ENCODE measurements at places on chromosomes 4 and X.

DNA sequence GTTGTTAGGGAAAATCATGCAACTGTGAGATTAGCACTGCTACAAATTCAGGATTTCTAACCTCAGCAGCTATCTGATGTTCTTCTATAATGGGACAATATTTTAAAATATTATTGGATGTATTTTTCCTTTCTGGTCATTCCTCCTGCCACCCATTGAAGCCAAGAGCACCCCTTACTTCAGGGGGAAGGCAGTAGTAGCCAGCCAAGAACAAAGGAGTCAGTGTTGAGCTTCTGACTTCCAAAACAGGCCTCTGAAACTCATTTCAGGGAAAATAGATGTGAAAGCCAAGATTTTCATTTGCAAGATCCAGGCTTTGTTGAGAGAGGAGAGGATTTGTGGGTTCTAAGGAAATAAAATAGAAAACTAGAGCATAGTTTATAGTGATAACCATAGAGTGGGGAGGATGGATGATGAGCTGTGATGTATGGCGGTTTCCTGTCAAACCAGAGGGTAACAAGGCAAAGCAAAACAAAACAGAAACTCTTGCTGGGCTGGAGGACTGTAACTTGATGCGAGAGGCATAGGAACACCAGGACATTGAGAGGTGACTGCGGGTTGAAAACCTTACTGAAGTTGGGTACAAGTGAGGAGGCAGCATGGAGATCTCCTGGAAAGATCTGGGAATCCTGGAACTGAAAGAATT, 173.7 kb upstream of the LEF1 start:
- DNase-seq, result no peak

DNA sequence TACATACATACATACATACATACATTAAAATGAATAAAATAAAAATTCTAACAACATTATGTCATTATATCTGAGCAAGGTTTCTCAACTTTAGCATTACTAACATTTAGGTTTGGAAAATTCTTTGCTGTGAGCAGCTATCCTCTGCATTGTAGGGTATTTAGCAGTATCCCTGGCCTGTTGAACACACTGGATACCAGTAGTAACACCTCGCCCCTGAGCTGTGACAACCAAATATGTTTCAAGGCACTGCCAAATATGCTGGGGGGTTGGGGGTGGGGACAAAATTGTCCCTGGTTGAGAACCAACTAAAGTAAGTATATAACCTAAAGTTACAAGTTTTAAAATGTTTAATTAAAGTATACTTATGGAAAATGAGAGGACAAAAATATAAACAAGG, 860.9 kb upstream of the FTHL17 start:
- no peak for DNase-seq

- no peak for DNase-seq
Observed at GRCh38 chr4:142917678-142918077, 71.6 kb upstream of the INPP4B start.

GRCh38 chr4:141301216-141301615, 80.5 kb downstream of the ZNF330 start:
- DNase-seq, result no peak

- no peak for DNase-seq
Observed at GRCh38 chr4:142840516-142841123, 5.5 kb downstream of the INPP4B start.

GRCh38 chrX:138082251-138082650, 516.3 kb downstream of the ZIC3 start:
- no peak for DNase-seq

DNA sequence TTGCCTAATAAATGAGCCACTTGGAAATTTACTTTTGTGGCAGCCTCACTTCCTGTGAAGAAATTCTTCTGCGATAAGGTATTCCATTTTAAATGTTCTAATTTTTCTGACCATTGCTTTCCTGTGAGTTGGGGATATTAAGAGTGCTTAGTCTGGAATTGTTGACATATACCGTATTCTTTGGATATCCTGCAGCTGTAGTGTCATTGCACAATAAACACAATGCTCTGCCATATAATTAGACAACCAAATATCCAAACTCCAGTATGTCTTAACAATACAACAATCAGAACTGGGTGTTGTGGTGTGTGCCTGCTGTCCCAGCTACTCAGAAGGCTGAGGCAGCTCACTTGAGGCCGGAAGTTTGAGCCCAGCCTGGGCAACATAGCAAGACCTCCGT, 99.4 kb downstream of the LUZP4 start:
- DNase-seq, result no peak

DNA sequence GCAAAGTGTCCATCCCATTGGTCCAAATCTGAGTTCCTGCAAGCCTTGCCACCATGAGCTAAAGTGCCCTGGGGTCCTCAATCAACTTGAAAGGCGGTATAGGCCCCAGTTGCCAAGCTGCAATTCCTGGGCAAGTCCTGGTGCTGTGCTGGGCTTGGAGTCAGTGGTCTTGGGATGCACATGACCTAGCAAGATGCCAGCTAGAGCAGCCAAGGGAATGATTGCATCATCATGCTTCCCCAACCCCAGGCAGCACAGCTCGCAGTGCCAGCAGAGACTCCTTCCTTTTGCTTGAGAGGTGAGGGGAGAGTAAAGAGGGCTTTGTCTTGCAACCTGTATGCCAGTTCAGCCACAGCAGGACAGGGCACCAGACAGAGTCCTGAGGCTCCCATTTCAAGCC, 50.5 kb downstream of the KCNIP4 start:
- DNase-seq, result no peak

DNA sequence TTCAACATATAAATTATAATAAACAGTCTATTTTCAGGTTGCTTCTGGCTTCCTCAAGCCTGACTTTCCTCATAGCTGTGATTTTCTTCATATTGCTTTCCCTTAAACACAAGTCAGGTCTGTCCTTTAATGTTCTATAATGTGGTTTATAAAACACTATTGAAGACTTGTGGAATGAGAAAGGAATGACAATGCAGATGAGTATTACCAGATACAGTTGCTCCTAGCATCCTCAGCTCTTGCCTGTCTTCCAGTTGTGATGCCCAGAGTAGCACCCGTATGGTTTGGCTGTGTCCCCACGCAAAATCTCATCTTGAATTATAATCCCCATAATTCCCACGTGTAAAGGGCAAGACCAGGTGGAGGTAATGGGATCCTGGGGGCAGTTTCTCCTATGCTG, 265.7 kb upstream of the BOD1L1 start:
- no peak for DNase-seq

DNA sequence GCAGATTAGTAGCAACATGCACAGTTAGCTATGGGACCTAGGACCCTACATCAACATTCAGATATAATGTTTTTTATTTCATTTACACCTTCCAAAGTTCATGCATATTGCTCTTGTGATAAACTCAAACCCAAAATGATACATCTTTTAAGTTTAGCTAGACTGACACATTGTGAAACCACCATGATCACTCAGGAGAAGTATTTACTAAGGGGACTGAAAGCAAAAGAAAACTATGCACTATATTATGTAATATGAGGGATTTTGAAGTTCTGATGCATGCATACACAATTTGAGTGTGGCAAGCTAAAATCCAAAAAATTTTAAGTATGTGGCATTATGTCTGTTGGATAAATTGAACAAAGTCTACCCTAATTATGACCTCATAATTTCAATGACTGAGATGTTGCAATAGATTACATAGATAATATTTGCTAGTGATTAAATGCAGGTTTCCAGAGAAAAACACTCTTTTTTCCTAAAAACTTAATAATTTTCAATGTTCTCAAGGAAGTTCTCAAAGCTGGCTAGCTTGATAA, 914.8 kb upstream of the GRIA3 start:
- DNase-seq, result no peak

GRCh38 chr4:72312032-72312650, 256.9 kb downstream of the ADAMTS3 start:
- DNase-seq, result no peak

- no peak for DNase-seq
Observed at GRCh38 chrX:23902419-23902818, 5.3 kb downstream of the APOO start.

DNA sequence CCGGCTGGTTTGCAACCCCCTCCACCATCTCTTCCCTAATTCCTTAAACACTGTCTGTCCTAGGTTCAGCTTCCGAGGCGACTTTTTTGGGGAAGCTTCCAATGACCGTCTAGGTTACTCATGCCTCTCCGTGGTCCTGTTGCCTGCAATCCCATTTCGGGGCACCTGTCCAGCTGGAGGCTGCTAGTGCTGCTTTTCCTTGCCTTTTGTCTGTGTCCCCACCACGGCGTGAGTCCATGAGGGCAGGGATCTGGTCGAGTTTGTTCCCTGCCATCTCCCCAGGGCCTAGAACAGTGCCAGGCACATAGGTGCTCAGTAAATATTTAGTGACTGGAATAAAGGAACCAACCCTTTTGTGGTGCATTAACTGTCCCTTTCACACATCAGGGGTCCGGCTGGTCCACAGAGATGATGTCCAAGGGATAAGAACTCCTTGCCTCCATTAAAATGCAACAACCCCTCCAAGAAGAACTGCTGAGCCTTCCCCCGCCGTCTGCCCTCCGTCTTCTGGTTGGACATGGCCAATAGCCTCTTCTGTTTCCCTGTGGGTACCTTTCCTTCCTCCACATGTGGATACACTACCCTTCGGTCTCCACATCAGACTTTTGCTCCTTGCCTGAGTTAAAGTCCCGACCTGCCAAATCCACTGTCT, 5.7 kb upstream of the SORCS2 start:
- DNase-seq, result no peak

DNA sequence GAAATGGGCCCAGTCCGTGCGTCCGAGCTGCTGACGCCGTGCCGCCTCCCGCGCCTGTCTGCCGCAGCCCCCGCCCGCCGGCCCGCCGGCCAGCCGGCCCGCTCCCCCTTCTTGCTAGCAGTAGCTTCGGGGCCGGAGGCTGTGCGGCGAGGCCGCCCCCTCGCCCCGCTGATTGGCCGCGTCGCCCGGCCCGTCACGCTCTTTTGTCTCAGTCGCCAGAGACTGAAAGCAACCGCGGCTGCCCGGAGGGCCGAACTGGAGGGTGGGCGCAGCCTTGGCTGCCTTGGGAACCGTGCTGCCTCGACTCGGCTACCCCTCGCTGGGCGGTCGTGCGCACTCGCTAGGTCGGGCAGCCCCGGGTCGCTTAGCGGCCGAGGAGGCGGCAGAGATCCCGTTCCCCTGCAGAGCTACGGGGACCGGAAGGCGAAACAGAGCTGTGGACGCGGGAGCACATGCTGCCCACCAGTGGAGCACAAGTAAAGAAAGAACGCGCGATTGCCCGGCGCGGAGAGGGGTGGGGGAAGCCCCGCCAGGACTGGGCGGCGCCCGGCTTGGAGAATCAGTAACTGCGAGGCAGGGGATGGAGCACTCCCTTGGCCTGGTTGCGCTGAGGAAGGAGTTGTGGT, at the start of gene ZCCHC18:
Gene ZCCHC18, plus strand, starts transcription at position 198 of the 626 bp plus-strand sequence. CDS start 1,589 bp downstream, outside the sequence.
- no peak for DNase-seq

DNA sequence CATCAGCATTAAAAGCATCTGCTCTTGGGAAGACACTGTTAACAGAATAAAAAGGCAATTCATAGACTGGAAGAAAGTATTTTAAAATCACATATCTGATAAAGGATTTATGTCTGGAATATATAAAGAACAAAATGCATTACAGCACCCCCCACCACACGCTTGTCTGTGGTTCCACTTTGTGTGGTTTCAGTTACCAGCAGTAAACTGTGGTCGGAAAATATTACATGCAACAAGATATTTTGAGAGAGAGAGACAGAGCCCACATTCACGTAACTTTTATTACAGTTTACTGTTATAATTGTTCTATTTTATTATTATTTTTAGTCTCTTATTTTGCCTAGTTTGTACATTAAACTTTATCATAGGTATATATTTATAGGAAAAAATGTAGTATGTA, 21.2 kb upstream of the PDE6B start:
- no peak for DNase-seq

- no peak for DNase-seq
Observed at GRCh38 chr4:37322122-37322521, 77.6 kb downstream of the NWD2 start.

- no peak for DNase-seq
Observed at GRCh38 chr4:120771907-120772306, 150.6 kb downstream of the PRDM5 start.

GRCh38 chr4:182192511-182193181, 50.6 kb upstream of the TENM3 start:
- DNase-seq, result no peak

DNA sequence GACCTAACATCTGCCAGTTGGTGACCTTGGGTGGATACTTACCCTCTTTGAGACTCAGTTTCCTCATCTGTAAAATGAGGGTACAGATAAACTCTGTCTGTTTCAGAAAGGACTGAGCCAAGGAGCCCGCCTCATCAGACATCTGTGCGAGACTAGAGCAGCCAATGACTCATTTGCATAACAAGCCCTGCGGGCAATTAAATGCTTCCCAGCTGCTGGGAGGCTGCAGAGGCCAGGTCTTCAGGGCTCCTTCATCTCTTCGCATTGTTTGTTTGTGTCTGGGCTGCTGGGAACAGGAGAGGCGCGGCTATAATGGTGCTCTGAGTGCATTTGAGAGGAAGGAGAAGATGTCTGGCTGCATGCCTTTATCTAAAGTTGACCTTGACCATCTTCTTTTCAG, 85.0 kb downstream of the ADRA2C start:
- DNase-seq, result no peak

DNA sequence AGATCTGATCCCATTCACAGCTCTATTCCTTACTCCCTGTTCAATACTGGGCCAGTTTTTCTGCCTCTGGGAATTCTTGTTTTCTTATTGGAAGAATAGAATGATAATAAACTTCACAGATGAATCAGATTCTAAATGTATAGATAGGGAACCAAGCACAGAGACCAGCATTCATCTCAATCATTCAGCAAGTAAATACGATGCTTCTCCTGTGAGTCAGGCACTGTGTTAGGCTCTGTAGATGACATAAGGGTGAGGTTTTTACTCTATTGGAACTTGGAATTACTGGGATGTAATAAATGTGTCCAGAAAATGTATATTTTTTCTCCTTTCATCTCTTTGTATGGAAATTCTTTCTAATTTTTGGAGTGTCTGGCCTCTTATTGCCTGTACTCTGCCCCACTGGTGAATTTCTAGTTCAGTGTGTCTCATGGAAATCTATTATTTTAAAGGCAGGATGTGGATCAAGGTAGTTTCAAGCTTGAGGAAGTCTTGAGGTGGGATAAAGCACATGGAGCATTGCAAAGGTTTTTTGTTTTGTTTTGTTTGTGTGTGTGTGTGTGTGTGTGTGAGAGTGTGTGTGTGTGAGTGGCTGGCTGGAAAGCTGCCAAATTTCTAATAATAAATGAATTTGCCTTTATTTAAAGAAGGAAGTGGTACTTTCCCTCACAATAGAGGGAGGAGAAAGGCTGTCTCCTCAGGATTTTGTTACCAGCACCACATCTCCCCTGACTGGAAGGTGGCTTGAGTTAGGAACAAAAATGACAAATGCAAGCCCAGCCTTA, 117.9 kb upstream of the HS3ST1 start:
- no peak for DNase-seq

DNA sequence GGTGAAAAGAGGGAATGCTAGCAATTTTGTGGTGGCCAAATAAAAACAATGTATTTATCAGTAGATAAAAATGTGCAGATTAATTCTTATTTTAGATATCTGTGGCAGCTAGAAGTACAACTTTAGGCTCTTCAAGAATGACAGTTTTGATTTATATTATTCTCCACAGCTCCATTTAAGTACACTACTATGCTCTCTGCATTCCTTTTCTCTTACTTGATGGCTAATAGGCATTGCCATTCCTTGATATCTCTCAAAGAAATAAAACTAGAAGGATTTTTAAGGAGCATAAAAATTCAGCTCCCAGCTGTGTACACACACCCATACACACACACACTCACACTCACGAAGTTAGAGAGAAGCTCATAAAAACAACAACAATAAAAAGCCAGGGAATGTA, 59.4 kb upstream of the H2AZ1 start:
- no peak for DNase-seq

Measured in GM12864 (cell line).